ENCODE measurements at places on chromosomes 4 and X. TPM values are rescaled to one million over a fixed set of nuclear protein-coding genes. Genes with fewer than 3 reads are reported as not detected.

GABRE gene
- total RNA-seq: 71.9 TPM

CPZ gene
- total RNA-seq: not detected

PCDH19 gene
- 0.02 TPM for total RNA-seq

DCAF12L1 gene
- not detected for total RNA-seq

DNA sequence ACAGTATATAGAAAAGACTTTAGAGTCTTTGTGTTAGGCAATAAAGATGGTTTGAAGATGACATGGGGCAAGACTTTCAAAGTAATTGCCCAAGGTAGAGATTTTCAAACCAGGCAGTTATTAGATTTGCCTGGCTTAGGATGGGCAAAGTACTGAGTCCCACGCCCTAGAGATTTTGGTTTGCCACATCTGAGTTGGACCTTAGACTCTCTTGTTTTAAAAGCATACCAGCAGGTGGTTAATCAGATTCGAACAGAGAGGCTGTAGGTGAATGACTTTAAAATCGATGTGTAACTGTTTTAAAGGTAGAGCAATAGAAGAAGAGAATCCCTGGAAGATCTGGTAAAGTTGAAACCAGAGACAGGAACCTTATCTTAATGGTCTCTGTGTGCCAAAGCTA is 121.5 kb downstream of the RAPGEF2 start:
- no peaks in the 10 kb centered on the region for H3K27me3 ChIP-seq
- H3K4me1 ChIP-seq: peaks cover 19% of the 10 kb centered on the region
- no peak overlapping the region for H3K4me3 ChIP-seq
- no peak for DNase-seq
- peaks cover 6% of the 10 kb centered on the region for H3K36me3 ChIP-seq
- H3K27ac ChIP-seq: peak overlapping the region; percentile 2

DNA sequence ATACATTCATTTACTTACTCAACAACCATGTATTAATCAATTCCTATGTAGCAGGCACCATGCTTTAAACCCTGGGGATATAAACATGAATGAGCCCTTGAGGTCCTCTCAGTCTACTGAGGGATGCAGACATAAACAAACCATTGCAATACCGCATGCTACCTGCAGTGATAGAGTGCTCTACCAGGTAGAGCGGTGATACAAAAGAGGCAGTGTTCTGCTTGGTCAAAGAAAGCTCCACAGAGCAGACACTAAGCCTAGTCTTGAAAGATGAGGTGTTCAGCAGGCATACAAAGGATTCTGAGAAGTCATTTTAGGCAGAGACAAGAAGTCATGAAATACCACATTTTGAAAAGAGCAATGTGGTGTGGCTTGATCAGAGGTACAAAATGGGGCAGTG is 26.9 kb upstream of the AMOT start:
- H3K36me3 ChIP-seq: no peaks in the 10 kb centered on the region
- peak; percentile 24 for DNase-seq
- no peaks in the 10 kb centered on the region for H3K27me3 ChIP-seq

DNA sequence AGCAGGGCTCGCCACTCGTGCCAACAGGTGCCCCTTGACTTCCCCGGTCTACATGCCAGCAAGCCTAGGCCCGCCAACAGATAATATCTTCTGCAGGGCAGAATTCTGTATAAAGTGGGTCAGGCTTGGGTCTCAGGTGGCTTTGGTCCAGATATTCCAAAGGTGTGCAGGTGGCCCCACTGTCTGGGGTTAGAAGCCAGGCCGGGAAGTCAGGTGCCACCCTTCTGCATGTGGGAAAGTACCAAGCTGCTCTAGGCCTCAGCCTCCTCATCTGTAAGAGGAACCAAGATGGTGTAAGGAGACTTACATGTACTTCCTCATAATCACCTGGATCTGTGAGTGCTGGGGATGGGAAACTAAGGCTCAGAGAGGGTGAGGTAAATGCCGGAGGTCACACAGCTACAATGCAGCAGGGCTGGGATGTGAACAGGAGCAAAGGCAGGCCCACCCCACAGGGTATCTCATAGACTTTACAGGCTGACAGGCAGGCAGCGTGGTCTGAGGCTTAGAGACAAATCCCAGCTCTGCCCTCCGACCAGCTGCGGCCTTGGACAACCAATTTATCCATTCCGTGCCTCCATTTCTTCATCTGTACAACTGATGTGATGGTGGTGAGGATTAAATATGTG is 35.9 kb downstream of the WDR1 start:
- no peaks in the 10 kb centered on the region for H3K4me1 ChIP-seq
- peaks cover 18% of the 10 kb centered on the region for H3K36me3 ChIP-seq
- DNase-seq: no peak
- H3K27ac ChIP-seq: no peak overlapping the region

GRCh38 chr4:574346-575161 is 1.5 kb downstream of the TMEM271 start:
- no peaks in the 10 kb centered on the region for H3K36me3 ChIP-seq
- peaks cover 19% of the 10 kb centered on the region for H3K27me3 ChIP-seq
- no peak overlapping the region for H3K27ac ChIP-seq
- no peak overlapping the region for H3K4me3 ChIP-seq

GRCh38 chrX:1451661-1452515 is 821 bp downstream of the ASMTL start:
- H3K4me1 ChIP-seq: no peaks in the 10 kb centered on the region
- H3K36me3 ChIP-seq: peaks cover 43% of the 10 kb centered on the region
- no peak for DNase-seq
- peaks cover 12% of the 10 kb centered on the region for H3K27me3 ChIP-seq
- peak overlapping the region; percentile 81 for H3K4me3 ChIP-seq
- H3K27ac ChIP-seq: peak overlapping the region; percentile 33

DNA sequence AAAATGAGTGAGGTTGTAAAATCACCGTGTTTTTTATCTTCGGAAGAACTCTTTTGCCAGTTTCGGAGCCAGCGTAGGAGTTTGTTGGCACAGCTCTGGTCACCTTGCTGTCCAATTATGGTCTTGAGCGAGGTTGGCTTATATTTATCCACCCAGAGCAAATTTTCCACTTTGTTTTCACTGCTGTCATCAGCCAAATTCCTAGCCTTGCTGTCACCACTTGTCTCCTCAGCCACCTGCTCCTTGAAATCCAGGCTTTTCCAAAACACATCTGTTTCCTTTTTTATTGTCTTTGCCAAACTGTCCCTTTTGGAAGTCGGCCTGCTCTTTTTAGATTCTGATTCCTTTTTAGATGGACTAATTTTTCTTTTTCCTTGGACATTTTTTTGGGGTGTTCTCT is 57.6 kb downstream of the RFC1 start:
- H3K36me3 ChIP-seq: no peaks in the 10 kb centered on the region
- no peak overlapping the region for H3K4me3 ChIP-seq
- no peaks in the 10 kb centered on the region for H3K4me1 ChIP-seq
- H3K27me3 ChIP-seq: no peaks in the 10 kb centered on the region

- no peak for DNase-seq
- no peaks in the 10 kb centered on the region for H3K27me3 ChIP-seq
- peaks cover 11% of the 10 kb centered on the region for H3K4me1 ChIP-seq
- H3K36me3 ChIP-seq: no peaks in the 10 kb centered on the region
- no peak overlapping the region for H3K27ac ChIP-seq
These were observed 19.0 kb downstream of the MRPL1 start for GRCh38 chr4:77881460-77882295.

DNA sequence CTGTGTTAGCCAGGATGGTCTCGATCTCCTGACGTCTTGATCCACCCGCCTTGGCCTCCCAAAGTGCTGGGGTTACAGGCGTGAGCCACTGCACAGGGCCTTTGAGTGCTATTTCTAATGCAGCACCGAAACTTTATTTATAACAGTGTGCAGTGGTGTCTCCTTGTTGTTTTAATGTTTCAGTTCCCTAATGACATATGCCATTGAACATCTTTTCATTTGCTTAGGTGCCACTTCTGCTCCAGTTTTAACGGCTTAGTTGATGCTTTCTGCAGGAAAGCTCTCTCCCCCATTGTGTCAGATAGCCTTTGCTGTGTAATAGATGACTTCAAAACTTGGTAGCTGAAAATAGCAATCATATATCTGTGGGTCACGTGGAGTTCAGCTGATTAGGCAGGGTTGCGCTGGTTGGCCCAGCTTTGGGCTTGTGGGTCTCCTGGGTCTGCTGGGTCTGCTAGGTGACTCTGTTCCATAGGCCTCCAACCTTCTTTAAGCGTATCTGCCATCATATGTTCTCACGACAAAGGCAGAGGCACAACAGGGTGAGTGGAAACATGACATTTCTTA is 76.4 kb upstream of the SHISA3 start:
- DNase-seq: no peak
- peaks cover 6% of the 10 kb centered on the region for H3K27me3 ChIP-seq
- H3K27ac ChIP-seq: no peak overlapping the region
- no peaks in the 10 kb centered on the region for H3K4me1 ChIP-seq
- no peak overlapping the region for H3K4me3 ChIP-seq

All from Calu3 (cell line).